Activated CD4-positive, CD25-positive, alpha-beta regulatory T cell treated with anti-CD3 and anti-CD28 coated beads, Interleukin-2, amount 50 U/mL, for 16 hours (primary cell): ENCODE measurements at places on chromosomes 7 and 10.
A peak's percentile ranks its signal among the peaks of the same experiment; 100 is the strongest.

- DNase-seq, result no peak
These were observed 139.8 kb downstream of the GRID1 start for GRCh38 chr10:86226781-86227201.

DNA sequence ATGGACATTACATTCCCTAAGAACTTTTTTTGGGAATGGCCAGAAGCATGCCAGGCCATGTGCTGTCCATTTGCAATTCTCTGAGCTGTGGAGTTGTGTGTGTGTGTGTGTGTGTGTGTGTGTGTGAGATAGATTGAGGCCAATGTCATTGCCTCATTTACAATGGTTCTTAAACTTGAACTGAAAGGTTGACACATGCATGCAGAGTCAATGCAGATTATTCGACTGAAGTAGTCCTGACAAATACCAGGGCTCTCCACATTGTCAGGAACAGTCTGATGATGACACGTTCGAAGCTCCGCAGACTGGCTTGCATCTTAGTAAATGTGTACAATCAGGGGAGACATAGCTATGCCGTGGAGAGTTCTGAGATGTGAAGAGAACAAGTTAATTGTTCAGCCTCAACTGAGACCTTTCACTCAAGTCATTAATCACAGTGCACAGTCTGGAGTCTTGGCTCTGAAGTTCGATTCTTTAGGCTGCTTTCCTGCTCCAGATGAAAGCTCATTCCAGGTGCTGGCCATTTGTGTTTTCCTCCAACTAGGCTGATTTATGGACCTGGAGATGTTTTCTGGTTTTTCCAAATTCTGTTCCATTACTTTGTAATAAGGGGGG, 921.9 kb downstream of the LRMDA start:
- DNase-seq, result no peak

- no peak for DNase-seq
These were observed 393 bp upstream of the DNAJC1 start for GRCh38 chr10:22003964-22004281.

DNA sequence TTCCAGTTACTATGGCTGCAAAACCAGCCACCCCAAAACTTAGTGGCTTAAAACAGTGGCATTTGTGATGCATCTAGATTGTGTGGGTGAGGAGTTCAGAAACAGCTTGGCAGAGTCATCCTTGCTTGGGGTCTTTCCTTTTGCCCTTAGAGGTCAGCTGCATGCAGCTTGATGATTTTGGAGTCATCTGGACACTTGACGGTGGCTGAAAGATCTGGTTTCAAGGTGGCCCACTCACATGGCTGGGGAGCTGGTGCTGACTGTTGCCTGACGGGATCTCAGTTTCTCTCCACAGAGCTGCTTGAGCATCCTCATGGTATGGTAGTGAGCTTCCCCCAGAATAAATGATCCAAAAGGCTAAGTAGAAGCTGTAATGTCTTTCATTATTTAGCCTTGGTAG, 191.3 kb upstream of the GALNT17 start:
- no peak for DNase-seq

DNA sequence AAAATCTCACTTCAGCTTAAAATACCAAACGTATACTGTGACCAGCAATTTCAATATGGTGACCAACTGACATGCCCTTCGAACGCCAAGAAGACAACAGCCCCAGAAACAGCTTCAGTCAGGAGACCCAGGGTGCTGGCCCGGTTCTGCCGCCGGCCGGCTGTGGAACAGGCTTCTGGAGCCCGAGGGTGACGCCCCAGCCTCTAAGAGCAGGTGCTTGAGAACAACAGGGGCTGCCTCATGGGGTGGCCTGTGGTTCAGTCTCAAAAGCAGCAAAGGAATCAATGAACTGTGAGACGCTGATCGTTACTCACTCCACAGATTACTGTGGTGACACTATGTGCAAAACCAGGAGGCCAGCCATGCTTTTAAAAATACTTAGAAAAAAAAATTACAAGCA, 17.3 kb downstream of the GPER1 start:
- no peak for DNase-seq

- DNase-seq, result no peak
These were observed 153.2 kb upstream of the LYZL2 start for GRCh38 chr10:30782537-30783461.

- no peak for DNase-seq
These were observed 35.4 kb downstream of the MALSU1 start for GRCh38 chr7:23334482-23335056.

DNA sequence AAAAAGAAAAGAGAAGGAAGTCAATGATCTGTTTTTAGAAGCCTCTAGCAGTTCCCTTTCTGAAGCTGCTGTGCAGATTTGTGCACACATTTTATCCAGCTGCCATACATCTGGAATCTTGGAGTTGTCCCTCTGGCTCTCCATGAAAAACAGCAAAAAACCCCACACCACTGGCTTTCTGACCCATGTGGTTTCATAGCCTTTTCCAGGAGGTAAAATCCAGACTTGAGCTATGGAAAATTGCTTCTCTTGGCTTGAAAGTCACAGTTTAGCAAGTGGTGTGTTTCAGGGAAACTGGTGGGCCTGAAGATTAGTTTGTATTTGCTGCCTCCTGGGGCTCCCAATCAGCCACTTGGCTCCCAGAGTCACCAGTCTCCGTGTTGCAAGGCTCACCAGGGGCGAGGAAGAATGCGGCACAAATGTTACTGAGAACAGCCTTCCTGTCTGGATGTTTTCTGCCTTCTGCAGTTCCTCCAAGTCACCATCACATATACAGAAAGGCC, 50.1 kb upstream of the ADRB1 start:
- DNase-seq, result no peak

- DNase-seq, result no peak
These were observed 538.8 kb downstream of the SORCS1 start for GRCh38 chr10:106625751-106626150.

DNA sequence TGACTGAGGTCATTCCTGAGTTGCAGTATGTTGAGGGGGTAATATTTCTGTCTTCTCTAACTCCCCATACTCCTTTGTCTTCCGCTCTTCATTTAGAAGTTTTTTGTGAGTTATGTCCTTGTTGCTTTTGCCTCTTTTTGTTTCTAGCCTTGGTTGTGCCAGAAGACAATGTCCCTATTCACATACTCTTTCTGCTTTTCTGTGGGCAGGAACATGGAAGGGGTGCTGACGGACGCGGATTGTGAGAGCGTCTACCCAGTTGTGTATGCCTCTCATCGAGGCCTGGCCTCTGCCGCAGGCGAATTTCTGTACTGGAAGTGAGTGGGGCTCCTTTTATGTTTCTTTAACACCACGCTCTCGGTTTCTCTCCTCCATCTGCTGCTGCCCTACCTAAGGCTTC, 20.5 kb downstream of the STAG3 start:
- no peak for DNase-seq

DNA sequence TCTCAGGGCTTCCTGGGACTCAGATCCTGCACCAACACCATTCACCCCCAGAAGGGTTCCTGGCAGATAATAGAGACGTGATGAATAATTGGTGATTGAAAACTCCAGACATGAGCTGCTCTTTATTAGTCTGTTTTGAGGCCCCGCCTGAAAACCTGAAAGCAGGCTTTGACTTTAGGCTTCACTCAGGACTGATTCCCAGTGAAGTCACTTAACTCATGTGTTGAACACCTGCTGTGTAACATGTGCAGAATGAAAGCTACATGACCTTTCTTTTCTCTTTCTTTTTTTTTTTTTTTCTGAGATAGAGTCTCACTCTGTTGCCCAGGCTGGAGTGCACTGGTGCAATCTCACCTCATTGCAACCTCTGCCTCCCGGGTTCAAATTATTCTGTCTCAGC, 8.9 kb downstream of the SPACDR start:
- DNase-seq, result no peak

DNA sequence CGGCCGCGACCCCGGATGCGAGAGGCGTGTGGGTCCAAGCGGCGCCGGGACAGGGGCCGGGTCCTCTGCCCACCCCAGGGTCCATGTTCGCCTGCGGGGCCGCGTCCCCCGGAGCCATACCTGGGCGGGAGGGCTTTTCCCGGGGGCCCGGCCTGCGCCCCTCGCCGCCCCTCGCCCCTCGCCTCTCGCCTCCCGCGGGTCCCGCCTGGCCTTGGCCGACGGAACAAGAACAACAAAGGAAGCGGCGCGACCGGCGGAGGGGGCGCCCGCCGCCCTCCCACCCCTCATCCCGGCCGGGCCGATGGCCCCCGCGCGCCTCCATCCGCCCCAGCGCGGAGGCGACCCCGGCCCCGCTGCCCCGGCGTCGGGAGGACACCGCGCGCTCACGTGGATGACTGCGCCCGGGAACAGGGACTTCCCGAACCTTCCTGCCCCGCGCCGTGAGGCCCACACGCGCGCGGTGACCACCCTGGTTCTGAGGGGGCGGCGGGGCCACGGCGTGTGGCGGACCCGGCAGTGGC, 348.2 kb downstream of the DNAJB6 start:
- DNase-seq, result no peak

DNA sequence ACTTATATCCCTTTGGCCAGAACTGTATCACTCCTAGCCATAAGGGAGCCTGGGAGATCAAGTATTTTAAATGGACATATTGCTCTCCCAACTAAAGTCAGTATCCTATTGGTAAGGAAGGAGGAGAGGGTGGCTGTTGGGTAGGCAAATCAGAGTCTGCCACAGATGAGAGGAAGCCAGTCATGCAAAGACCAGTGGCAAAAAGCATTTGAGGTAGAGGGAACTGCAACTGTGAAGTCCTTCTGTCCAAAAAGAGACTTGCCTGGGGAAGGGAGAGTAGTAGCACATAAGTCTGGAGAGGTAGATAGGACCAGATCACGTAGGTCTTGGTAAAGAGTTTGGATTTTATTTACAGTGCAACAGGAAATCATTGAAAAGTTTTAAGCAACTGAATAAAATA, 8.8 kb upstream of the CCNJ start:
- no peak for DNase-seq

- DNase-seq, result no peak
These were observed 36.6 kb downstream of the ABCB5 start for GRCh38 chr7:20651960-20652544.

GRCh38 chr10:89838044-89838615, 136.7 kb downstream of the KIF20B start:
- no peak for DNase-seq

- DNase-seq, result peak; percentile 60
These were observed 200.3 kb downstream of the PRPF18 start for GRCh38 chr10:13787015-13787421.

- no peak for DNase-seq
These were observed 127.1 kb downstream of the TAX1BP1 start for GRCh38 chr7:27866828-27867672.

DNA sequence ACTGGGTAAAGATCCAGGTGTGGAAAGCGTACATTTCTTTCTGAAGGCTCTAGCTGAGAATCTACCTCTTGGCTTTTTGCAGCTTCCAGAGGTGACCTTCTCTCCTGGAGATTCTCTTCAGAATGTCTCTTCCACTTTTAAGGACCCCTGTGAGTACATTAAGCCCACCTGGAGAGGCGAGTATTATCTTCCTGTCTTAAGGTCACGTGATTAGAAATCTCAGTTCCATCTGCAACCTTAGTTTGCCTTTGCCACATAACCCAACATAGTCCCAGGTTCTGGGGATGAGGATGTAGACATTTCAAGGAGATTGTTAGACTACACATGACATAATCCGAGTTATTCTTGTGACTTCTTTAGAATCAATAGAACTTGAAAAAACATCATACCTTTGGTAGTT, 665.5 kb upstream of the POM121L12 start:
- no peak for DNase-seq

GRCh38 chr10:11838298-11838852, 15.2 kb downstream of the PROSER2 start:
- no peak for DNase-seq

- no peak for DNase-seq
These were observed 104.2 kb upstream of the EEPD1 start for GRCh38 chr7:36048902-36049240.
